ENCODE measurements at places on chromosomes 3 and 15.

- no peak for DNase-seq
Observed at GRCh38 chr3:111650378-111651275, 55.5 kb upstream of the ZBED2 start.

DNA sequence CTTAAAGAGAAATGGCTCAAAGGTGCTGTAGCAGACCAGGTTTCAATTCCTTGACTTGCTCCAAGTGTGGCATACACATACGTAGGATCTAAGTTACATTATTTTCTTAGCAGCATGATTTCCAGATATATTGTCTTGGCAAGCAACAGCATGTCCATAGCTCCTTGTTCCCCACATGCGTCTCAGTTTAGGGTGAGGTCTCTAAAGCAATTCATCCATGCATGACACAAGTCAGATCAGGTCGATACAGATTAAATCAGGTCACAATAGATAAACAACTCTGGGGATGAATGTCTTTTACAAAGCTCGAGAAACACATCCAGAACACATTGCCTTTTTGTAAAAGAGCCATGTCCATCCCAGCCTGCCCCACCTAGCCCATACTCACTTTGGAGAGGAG, 108.9 kb upstream of the ABHD17C start:
- no peak for DNase-seq

DNA sequence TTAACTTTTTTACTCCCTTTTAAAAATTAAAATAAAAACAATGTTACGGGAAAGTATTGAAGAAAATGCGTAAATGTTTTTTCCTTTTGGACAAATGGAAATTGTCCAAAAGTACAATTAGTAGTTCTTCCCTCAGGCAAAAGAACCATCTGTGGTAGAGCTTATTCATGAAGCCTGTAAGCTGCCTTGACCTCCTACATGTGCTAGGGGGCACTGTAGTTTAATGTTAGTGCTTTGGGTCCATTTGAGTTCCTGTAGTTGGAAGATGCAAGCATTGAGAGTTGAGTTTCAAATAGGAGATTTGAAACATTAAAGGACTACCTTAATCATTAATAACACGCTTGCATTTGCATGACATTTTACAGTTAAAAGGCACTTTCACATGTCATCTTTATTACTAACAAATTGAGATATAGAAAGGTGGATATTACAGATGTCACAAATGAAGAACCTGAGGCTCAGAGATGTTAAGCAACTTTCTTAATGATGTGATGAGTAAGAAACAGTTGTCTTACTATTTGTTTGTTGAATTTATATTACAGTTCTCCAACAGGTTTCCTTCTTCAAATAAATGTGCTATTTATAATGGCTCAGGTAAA, 1.8 kb upstream of the ZNF385D start:
- no peak for DNase-seq

DNA sequence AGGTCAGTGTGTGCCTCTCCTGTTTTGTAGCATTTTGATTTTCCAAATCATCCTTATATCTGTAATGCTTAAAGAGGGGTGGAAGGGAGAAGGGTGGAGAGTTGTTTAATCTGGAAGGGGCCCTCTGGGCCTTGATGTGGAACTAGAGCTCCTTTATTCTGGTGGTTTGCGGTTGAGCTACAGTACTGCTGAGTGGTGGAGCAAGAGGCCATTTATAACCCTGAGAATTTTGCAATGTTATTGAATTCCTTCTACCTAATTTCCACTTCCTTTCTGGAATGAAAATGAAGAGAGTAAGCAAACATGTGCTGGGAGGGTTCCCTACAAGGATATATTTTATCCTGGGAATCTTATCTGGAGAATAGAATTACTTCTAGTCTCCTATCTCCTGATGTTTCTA, 35.3 kb upstream of the TUBGCP5 start:
- no peak for DNase-seq

DNA sequence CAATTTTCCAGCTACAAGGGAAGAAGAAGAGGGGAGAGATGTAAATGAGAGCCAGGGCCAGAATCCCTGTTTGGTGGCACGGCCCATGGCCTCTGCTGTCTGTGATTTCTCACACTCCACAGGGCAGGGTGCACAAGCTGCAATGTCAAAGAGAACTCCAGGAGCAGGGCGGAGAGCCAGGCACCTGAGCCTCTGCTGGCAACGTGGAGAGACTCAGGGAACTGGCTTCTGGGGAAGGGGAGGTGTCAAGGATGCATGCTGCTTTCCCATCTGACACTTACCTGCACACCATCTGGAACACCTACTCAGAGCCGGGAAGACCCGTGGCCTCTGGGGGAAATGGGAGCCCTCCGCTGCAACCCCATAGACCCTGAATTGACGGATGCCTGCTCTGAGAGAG, 507.5 kb upstream of the NR2F2 start:
- DNase-seq: no peak

DNA sequence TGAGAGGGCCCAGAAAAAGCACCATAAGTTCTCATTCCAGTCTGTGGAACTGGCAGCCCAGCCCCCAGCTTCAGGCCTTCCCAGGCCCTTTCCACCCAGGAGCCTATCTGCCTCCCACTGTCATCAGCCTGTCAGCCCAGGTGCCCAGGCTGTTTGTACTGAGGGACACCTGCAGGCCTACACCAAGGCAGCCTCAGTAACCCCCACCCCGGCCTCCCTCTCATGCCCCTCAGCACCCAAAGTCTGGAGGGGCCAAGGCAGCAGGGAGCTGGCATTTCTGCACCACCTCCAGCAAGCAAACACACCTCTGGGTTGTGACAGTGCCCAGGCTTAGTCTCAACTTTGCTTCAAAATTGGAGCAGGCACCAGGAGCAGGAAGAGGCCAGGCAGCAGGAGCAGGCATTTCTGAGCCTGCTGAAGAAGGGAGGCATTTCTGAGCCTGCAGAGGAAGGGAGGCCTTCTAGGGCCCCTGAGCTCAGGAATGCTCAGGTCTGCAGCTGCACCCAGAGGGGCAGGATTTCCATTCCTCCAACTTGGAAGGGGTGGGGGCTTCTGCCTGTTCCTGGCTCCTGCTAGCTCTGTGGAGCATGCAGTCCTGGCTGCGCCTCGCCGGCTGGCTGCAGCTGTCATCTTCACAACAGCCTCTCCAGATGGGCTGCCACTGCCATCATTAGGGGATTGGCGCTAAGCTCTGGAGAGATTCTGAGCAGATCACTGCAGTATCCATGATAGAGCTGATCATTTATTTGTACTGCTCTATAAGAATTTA, 396.1 kb downstream of the UNC13C start:
- no peak for DNase-seq

GRCh38 chr3:151008699-151009098, 36.2 kb upstream of the CLRN1 start:
- no peak for DNase-seq

DNA sequence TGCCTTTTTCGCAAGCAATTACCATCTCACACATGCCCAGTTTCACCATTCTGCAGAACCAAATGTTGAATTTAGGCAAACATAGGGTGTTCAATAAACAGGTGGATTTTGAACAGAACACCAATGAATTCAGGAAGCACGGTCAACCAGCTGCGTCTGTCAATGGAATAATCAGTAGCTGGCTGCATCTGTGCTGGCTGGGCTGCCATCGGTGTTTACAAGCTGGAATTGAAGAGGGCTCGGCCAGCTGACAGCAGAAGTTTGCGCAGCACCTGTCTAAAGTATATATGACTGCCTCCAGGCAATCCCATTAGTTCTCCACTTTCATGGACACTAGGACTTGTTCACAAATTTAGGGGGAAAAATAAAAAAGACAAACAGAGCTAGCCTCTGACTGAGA, 996.4 kb upstream of the CFAP20DC start:
- no peak for DNase-seq

- DNase-seq: no peak
Observed at GRCh38 chr3:66480666-66481065, 20.2 kb downstream of the LRIG1 start.

GRCh38 chr3:70291097-70291482, 21.3 kb downstream of the MDFIC2 start:
- DNase-seq: no peak

DNA sequence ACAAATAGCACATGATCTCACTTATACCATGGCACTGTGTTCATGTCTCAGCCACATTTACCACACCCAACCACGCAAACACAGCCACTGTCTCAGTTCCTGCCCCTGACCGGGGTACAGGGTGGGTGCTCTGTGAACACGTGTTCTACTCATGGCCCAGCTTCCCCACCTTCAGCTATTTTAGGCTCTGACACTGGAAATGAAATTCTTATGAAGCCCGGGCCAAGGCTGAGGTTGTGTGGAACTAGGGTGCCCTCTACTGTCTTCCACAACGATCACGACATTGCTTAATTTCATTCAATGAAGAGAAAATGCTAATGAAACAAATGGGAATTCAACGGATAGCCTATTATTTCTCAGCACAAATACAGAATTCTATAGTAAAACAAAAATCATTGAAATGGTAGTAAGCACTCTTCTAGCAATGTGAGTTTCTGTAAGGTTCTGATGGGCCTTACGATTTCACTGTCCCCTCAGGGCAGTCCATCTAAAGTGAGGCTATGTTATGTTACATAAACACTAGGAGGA, 2.1 kb upstream of the GABRA5 start:
- DNase-seq: no peak

DNA sequence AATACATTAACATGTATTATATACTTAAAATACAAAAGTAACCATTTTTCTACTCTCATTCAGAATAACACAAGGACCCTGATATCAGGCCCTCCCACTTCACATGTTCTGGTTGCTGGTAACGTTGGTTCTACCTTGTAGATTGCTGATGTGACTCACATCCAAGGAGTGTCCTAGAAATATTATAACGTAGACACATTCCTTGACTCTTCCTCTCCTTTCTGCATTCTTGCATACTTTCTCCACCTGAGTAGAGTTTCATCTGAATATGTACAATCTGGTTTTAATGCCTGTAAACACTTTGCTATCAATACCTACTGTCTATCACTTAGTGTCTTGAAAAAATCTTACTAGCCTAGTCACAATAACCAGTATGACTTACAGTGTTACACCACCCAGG, 35.0 kb upstream of the NEDD4 start:
- no peak for DNase-seq

DNA sequence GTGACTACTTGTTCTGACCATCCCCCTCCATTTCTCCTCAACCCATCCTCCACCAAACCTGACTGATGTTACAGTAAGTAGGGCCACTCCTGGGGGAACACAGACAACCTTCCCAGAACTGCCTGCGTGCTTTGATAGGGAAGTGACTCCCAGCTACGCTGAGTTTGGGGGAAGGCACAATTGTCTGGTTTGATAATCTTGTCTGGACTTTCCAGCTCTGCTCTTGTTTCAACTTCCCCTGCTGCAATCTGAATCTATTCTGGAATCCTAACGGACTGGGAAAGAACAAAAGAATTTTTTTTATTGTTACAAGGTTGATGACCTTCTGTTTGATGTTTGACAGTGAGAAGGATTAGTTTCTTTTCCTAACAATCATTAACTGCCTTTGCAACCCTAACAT, 895.6 kb downstream of the ROBO1 start:
- no peak for DNase-seq

DNA sequence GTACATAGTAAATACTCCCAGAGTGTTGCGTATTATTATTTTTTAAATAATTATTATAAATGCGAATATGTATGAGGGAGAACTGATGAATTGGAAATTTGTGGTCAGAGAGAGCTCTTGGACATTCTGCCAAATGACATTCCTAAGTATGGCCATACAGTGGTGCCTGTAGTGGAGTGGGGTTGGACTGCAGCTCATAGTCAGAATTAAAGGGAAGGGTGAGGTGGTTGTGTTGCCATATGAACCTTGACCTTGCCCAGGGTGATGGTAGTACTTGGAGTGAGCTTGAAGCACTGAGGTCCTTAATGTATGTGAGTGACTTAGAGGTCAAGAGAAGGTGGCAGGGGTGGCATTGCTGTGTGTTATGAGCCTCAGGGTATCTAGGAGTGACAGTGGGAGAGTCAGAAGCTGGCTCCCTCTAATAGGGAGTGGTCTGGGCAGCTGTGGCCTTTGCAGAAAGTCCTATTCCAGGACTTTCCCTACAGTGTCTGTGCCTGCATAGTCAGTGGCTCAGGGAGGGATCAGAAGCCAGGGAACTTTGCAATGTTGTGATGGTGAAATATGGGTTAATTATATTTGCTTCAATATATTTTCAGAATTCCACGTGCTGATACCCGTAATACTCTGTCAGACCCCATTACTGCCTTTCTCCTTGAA, 26.2 kb downstream of the PDE8A start:
- no peak for DNase-seq

GRCh38 chr3:72797773-72798543, 50.3 kb downstream of the SHQ1 start:
- no peak for DNase-seq

DNA sequence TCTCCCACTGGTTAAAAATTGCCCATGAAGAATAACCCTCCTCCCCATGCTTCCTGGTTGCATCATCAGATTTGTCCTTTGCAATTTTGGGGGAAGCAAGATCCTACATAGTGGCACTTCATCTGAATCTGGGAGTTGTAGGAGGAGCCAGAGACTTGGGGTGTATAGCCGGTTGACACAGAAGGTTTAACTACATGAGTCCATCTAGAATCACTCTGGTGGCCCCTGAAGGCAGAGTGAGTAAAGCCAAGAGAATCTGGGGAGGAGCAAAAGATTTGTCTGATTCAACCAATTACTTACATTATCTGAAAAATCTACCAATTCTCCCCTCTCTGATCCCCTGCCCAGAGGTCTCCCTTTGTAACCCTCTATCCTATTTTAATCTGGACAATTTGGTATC, 50.1 kb downstream of the SYN2 start:
- DNase-seq: no peak

DNA sequence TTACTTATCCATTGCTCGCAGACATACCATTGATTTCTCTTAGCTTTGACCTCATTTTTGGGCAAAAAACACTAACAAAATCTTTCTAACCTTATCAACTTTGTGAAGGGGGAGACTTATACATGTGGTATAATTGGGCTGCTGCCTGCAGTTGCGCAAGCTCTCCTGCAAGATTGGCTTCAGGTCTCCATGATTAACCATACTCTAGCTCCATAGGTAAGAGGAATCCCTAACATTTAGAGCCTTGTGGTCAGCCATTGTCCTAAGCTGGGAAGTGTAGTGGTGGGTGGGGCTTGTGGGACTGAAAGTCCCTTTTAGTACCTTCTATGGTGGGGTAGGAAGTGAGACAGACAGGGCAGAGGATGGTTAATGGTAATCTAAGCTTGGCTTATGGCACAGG, 179.6 kb upstream of the THRB start:
- DNase-seq: no peak

- DNase-seq: no peak
Observed at GRCh38 chr3:25442486-25442885, 14.4 kb downstream of the RARB start.

GRCh38 chr3:187935623-187936156, 190.4 kb upstream of the BCL6 start:
- DNase-seq: peak; percentile 18

All from activated gamma-delta T cell treated with Interleukin-2 at 50 U/mL for 16 hours (primary cell).